T-helper 17 cell (primary cell): ENCODE measurements at places on chromosomes 2 and 18.

DNA sequence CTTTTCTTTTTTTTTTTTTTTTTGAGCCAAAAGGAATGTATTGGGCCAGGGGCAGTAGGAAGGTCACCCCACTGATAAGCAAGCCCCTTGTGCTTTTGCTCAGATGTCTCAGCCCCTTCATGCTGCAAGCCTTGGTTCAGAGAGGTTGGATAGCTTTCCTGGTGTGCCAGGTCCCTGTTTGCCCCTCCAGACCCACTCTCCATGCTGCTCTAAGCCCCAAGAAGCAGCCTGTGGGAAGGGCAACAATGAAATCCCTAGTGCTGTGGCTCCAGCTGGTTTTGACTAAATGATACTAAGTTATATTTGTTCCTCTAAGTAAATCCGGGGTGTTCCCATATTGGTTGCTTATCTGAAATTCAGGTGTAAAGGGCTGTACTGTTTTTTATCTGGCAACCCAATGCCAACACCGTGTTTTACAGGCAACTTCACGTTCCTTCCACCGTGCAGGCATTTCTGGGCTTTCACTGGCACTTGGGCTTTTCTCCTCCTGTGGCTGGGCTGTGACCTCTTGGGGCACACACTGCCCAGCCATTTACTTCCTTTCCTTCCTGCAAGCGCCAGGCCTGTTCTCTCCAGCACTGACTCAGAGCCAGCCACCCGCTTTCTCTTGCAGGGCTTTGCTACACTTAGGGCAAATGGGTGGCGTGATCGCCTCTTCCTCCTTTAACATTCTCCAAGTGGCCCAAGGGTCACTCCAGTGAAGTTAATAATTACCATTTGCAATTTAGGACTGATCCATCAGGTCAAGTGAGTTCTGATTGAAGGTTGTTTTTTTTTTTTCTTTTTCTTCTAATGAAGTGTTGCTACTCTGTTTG lies 21.6 kb downstream of the MERTK start:
- DNase-seq = no peak

DNA sequence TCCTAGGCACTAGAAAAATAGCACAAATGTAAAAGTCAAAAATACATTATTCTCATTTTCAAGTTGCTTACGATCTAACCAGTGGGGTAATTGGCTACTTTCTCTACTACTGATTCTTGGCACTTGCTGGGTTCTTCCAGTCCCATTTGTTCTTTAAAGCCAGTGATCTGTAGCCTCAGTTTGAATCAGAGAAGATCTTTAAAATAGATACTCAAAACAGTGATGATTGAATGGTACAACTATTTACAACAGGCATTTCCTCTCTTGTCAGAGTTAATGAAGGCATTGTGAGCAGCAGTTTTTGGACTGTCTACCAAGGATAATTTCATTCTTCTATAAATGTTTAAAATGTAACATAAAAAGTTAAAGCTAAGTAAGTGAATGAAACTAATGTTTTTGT lies 128.3 kb upstream of the FSIP2 start:
- no peak for DNase-seq

GRCh38 chr2:172227719-172228118 lies 125.0 kb upstream of the DLX2 start:
- DNase-seq = no peak

- no peak for DNase-seq
Measured at GRCh38 chr2:168184681-168185513, 62.5 kb downstream of the STK39 start.

- no peak for DNase-seq
Measured at GRCh38 chr2:241014764-241015163, 16.3 kb downstream of the SNED1 start.

GRCh38 chr2:180983468-180984242 lies 3.2 kb downstream of the UBE2E3 start:
- DNase-seq = no peak

- no peak for DNase-seq
Measured at GRCh38 chr2:135874777-135875365, 1.4 kb downstream of the MCM6 start.

- DNase-seq = no peak
Measured at GRCh38 chr2:69104261-69104660, 91.3 kb downstream of the ANTXR1 start.

DNA sequence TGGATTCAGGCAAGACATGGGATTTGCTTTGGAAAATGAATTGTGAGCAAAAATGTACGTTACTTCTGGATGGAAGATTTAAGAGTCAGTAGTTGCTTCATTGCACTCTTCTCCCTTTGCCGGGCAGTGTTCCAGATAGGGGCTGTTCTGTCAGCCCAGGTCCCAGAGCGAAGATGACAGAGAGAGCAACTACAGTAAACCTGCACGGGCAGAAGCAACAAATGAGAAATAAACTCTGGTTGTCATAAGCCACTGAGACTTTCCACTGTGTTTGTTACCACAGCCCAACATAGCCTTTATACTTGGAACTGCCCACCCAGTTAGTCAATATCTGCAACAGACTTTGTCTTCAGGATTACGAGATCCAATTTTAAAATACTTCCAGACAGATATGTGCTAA lies 83.3 kb downstream of the CACNB4 start:
- DNase-seq = no peak

GRCh38 chr2:41026613-41027012 lies 574.7 kb upstream of the SLC8A1 start:
- DNase-seq = no peak

DNA sequence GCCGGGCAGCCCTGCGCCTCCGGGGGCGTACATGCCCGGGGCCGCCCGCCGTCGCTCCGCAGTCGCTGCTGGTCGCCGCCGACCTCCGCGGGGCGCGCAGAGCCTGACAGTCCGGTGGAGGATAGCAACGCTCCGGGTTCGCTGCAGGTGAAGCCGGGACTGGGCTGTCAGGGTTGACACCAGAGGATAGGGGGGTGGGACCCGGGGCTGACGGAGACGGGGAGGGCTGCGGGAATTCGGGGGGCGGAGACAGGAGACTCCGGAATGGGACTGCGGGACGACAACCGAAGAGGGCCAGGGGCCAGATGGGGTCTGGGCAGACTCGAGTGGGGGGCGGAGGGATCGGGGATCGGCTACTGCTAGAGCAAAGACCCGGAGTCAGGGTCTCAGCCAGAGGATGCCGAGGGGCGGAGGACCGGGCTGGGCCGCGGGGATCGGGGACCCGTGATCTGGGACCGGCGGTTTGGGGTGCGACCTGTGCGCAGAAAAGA lies 403 bp downstream of the TMEM127 start:
- peak; percentile 40 for DNase-seq

- DNase-seq = no peak
Measured at GRCh38 chr2:89833116-89833779, 1141.8 kb downstream of the RPIA start.

DNA sequence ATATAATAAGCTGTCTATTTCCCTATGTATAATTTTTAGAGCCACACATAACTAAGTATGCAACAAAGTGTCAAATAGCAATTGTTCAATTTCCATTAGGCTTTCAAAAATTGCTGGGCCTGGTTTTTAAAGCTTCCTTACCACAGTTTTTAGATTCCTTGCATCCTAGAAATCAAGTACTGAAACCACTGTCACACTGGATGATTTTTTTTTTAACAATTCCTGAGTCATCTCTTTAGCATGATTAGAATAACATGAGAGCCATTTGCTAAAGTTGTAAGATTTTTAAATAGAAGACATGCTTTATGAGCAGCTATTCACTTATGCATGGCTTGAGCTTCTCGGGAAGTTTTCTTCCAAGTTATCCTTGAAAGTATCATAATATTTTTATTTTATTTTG lies 319.5 kb upstream of the NXPH2 start:
- DNase-seq = no peak

DNA sequence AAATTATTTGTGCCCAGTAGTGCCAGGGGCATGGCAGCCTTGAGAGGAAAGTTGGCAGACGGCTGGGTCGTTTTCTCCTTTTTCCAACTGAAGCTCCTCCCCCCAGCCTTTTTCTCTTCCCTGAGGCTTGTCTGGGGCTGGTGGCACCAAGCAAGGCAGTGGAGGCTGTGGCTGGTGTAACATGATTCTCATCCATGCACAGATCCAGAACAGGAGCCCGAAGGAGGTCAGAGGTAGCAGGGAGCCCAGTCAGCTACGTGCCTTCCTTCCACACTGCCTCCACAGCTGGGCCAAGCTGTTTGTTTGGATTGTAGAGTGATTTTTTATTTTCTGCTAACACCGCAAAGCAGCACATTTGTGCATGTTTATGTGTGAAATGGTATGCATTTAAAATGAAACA lies 170.3 kb upstream of the MGAT5 start:
- DNase-seq = no peak

DNA sequence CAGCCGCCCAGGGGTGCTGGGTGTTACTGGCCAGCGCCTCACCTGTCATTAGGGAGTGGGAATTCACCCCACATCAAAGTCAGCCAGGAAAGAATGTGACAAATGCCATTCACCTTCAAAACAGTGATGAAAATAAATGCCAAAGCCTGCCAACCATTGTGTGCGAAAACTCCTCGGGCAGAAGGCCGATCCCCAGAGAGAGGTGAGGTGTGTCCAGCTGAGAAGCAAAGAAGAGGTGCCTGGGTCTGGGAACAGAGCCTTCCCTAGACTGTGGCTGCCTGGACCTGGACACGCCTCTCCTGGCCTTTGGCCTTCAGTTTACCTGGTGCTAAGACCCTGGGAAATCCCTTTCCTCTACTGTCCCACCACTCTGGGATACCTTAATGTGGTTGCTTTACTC lies 142.7 kb downstream of the CYP26B1 start:
- no peak for DNase-seq

DNA sequence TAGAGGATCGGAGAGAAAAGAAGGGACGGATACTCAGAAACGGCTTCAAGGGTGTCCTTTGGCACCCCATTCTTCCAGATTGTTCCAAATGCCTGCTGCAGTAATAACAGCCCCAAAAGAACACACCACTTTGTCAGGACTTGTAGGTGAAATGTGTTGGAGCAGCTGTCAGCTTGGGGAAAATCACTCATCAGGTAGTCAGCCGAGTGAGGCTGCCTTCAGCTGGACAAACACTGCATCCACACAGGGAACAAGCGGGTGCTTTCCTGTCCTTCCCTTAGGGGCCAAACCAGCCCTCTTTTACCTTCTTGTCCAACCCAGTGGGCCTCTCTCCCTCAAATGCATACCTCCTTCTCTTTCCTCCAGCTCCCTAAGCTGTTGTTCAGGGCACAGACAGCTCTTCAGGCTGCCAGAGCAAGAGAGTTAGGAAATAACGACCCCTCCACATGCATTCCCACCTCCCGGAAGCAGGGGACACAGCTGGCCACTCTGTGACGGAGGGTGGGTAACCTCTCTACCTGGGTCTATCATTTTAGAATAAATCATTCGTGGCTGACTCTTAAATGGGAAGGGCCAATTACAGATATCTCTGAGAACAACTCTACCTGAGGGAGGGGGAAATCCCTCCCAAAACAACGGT lies 48.1 kb downstream of the BCL11A start:
- no peak for DNase-seq

DNA sequence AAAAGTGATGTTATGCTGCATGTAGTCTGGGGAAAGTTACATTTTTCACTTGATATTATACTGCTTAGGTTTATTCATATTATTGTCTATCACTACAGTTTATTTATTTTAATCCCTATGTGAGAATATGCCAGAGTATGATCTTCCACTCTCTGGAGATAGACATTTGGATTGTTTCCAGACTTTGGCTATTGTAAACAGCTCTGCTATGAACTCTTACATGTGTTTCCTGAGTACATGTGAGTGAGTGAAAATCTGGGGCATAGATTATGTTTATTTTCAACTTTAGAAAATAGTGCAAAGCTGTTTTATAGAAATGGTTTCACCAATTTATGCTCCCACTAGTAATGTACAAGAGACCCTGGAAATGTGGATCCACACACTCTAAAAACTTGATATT lies 49.0 kb upstream of the EPAS1 start:
- DNase-seq = no peak
